ENCODE measurements at places on chromosomes 1 and 21. TPM values are rescaled to one million over a fixed set of nuclear protein-coding genes. Genes with fewer than 3 reads are reported as not detected.

- DNase-seq, result no peak
Observed at GRCh38 chr21:39318091-39318959, 4.9 kb upstream of the BRWD1 start.

- DNase-seq, result peak; percentile 32
Observed at GRCh38 chr1:154972517-154973343, 1.8 kb upstream of the CKS1B start.

GRCh38 chr21:20661745-20662422 lies 336.3 kb upstream of the NCAM2 start:
- DNase-seq, result no peak

- no peak for DNase-seq
Observed at GRCh38 chr21:45921917-45922316, 59.7 kb upstream of the COL6A1 start.

DNA sequence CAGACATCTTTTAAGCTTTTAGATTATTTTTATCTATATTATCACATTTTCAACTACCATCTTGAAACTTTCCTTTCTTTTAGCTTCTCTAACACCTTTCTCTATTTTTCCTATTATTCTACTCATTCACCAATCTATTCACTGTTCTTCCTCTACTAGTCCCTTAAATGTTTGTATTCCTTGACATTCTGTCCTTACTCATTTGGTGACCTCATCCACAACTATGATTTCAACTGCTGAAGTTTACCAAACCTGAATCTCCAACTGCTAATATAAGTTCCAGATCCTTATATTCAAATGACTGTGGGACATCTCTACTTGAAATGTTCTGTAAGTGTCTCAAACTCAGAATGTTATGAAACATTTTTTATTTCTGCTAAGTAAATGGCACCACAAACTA lies 49.2 kb downstream of the TUT4 start:
- DNase-seq, result no peak

Gene PTPN22
- polyA plus RNA-seq, result 0.32 TPM

Data from muscle of arm (tissue), 14 donors.